ENCODE measurements at places on chromosomes 3 and 15.

- DNase-seq, result no peak
These were observed 13.5 kb upstream of the CCDC80 start for GRCh38 chr3:112654492-112654891.

DNA sequence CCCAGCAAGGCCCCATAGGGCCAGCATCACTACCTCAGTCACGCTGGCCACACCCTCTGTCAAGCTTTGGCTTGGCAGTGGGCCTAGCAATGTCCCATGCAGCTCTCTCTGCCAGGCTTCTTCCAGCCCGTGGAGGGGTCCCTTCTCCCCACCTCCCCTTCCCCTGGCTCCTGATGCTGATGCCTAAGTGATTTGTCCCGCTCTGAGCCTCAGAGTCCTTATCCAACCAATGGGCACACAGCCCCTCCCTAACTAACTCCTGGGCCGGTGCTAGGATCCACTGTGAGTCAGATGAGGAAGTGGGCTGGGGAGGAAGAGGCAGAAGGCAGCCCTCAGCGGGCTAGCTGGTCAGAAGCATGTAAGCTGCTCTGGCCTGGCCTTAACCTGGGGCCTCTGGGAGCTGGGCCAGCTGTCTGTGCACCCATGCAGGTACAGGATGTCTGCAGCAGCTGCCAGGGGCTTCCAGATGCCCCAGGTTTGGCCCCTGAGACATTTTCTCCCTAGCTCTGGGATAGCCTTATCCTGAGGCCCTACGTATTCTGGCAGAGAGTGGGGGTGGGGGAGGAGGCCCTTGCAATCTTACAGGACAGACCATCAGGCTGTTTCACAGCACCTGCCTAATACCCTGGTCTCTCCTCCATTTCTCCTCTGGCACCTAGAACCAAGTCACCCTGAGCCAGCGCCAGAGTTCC is 740 bp upstream of the ZBTB47 start:
- peak; percentile 48 for DNase-seq

GRCh38 chr3:31025541-31025940 is 131.1 kb upstream of the GADL1 start:
- DNase-seq, result no peak

DNA sequence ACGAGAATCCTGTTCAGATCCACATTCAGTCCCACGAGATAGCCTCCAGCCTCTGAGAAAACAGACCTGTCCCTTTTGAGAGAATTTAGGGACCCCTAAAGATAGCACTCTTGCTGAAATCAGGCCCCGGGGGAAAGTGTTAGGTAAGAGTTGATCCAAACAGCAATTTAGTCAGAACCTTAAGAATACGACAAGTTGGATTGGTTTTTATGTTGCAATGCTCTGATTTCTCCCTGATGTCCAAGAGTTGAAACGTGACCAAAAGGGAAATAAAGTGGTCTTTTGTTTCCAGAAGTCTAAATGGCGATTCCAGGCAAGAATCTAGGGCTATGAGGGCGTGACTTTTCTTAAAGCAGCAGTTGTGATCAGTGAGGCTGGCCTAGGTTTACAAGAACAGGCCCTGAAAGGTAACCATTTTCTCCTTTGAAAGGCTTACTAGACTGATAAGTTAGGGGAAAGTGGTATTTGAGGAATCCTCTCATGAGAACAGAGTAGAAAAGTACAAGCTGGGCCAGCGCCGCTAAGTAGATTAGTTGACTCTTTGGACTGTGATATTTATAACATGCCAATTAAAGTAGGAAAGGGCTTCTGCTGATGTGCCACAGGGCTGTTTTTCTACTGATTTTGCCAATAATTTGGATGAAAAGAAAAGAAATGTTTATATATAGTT is 4.9 kb downstream of the MAN2A2 start:
- DNase-seq, result no peak

DNA sequence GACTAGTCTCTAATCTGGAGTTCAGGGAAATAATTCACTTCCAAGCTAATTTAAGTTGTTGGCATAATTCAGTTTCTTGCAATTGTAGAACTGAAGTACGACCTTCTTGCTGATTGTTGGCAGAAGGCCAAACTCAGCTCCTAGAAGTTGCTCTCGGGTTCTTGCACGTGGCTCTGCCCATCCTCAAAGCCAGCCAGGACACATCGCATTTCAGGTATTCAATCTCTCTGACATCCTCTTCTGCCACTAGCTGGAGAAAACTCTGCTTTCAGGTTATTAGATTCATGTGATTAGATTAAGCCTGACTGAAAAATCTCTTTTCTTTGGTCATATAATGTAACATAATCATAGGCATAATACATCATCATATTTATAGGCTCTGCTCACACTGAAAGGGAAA is 362.0 kb downstream of the ZPLD1 start:
- DNase-seq, result no peak

DNA sequence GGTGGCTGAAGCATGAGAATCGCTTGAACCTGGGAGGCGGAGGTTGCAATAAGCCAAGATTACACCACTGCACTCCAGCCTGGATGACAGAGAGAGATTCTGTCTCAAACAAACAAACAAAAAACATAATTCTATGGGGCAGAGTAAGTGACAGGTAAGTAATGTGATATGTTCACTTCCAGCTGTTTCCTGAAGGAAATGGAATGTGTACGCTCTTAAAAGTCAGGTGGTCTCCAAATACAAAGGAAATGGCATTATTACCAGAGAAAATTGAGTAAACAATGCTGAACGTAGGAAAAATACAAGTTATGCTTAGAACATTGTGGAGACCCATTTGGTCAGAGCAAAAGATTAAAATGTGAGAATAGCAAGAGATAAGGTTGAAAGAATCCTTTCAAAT is 278.5 kb downstream of the SCAPER start:
- no peak for DNase-seq

DNA sequence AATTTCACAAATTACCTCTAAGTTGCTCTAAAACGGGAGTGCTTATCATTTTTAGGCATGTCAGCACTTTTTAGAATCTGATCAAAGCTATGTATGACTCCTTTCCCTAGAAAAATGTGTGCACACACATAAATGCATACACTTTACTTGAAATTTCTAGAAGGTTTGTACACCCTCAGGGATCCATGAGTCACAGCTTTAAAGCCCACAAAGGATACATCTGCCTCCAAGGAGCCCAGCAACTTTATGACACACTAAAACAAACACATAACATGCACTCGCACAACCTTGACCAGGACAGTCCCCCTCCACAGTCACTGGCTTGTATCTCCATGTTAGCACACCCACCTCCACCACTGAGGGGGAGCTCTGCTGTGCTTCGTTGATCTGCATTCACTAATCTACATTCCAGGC is 722.0 kb upstream of the CFAP20DC start:
- no peak for DNase-seq

DNA sequence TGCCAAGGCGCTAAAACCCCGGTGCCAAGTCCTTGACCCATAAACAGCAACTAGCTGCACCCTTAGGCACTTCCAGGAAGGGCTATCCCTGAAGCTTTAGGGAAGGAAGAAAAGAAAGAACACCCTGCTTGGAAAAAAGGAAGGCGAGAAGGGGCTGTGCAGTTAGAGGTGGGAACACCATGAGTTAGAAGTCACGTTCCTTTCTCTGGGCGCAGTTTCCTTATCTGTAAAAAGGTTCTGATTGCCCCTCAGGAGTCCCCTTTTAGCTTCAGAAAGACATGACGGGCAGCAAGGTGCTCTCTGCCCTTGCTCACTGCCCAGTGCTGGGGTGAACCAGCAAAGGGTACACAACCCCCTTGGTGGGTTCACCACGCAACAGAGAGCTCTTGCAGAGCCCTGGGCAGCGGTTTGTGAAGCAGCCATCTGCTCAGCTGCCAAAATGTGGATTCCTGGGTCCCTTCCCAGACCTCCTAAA is 798 bp downstream of the GCHFR start:
- DNase-seq, result no peak

GRCh38 chr3:167116120-167116922 is 263.8 kb downstream of the ZBBX start:
- peak; percentile 10 for DNase-seq
